ENCODE measurements at places on chromosomes 7 and 10.

- no peak for DNase-seq
These were observed 54.3 kb downstream of the KCNH2 start for GRCh38 chr7:150923802-150924201.

DNA sequence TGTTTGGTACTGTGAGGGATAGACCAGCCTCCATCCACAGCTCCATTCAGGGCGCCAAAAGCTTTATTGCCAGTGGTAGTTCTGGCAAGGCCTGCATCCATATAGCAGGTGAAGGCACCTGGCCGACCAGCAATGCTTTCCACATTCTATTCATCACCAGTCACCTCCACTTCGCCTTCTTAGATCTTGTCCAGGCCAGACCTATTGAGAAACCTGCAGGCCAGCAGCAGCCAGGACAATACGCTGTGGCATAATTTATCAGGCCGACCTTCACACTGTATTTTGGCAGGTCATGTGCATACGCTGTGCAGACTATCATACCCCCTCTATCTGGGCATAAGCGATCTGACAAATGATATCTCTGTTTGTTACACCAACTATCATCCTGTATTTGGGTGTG is 15.2 kb upstream of the KNDC1 start:
- DNase-seq = no peak

DNA sequence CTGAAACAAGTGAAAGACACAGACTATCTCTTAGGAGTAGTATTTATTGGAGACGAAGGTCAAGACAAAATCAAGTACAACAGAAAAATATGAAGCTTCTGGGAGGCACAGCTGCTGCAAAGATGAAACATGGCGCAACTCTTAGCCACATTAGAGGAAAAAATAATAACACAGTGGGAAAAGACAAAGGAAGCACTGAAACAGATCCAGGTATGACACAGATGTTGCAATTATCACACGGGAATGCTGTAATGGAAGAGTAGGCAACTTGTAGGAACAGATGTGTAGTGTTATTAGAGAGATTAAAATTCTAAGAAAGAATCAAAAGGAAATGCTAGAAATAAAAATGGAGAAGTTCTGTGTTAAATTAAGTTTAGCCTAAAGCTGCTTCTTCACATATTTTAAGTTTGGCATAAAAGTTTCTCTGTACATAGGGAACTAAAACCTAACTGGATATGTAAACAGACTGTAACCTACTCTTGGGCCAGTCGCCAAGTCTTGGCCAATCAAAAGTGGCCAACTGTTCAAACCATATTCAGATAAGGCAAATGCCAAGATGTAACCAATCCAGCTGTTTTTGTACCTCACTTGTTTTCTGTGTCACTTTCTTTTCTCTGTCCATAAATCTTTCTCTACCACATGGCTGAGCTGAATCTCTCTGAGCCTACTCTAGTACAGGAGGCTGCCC is 1132.0 kb upstream of the LRRTM3 start:
- DNase-seq = no peak

DNA sequence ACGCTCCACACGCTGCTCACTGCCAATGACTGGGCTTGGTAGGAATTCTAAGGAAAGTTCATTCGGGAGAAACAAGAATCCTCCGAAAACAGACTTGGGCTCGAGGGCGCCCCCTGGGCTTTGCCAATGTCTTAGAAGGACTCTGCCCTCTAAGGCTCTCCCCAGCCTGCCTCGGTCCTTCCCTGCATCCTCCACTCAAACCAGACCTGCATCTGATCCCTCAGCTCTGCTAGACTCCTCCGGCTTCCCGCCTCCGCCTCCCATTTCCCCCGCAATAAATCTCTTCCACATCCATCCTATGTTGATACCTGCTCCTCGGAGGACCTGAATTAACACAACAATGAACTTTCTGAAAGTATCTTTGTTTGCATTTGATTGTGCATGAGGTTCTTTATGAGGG is 177.6 kb downstream of the PLPP4 start:
- no peak for DNase-seq

DNA sequence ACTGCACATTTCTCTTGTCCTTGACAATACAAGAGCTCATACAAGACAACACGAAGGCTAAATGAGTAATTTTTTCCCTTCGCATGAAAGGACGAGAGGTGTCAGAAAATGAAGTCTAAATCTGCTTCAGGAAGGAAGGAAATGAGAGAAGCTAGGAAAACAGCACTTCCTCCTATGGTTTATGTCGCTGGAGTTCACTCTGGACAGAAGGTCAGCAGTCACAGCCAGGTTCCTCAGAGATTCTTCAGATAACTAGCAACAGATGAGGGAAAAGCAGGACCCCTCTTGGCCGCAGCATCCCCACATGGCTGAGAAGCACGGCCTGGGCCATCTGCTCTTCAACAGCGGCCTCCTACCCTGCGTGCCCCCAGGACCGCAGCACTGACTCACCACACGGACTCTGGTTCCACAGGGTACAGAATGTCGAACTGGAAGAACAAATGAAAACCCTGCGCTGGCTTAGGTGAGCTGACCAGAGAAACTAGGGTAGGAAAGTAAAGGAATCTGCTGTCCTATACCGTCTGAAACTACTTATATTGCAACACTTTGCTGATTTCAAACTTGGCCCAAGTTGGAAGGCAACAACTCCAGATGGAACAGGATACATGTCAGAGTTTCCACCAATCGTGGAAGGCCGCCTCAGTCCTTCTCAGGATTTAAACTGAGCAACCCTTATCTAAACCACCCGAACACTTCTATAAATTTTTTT is 26.3 kb downstream of the DNMBP start:
- DNase-seq = no peak

GRCh38 chr7:149881328-149882247 is 7.8 kb downstream of the ATP6V0E2 start:
- DNase-seq = no peak

DNA sequence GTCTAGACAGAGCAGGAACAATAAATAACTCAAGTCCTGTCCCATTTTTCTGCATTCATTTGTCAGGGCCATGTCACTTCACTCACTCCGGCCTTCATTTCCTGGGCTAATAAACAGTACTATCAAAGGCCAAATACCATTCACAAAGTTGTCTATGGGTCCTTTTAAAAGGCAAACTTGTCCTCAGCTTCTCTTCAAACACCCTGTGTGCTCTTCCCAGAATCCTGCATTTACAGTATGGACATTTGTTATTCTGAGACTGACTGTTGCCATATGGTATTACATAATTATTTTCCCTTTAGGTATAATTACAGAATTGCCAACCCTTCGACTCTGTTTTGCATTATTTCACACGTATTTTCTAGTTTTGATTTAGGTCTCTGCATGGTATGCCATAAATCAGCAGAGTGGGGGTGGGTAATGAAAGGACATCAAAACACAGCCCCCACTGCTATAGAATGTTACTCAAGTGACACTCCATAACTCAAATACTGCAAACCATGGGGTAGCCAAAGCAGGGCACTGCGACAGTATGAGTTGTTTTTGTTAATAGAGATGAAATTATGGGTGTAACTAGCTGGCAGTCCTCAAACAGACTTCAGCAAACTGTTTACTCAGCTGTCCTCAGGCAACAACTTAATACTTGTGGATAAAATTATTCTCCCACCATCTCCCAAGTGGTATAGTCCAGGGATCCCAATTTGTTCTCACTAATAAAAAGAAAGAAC is 183.7 kb downstream of the TRIL start:
- no peak for DNase-seq

GRCh38 chr7:111027396-111027795 is 63.5 kb upstream of the LRRN3 start:
- DNase-seq = no peak

DNA sequence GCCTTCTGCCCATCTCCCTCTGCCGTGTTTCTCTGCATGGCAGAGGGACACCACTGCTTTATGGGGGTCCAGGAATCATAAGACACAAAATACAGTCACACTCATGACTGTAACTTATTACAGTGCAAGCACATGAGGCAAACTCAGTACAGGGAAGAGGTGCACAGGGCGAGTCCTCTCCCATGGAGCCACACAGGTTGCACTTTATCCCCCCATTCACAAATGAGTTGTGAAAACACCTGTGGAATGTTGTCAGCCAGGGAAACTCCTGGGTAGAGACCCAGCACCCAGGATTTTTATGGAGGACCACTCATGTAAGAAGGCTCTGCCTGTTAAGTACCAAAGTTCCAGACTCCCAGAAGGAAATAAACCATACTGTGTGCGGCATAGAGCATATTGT is 107.2 kb upstream of the GJD4 start:
- no peak for DNase-seq

- DNase-seq = no peak
These were observed 37.4 kb downstream of the DNAJC9 start for GRCh38 chr10:73209705-73210104.

- DNase-seq = no peak
These were observed 71.7 kb downstream of the AMZ1 start for GRCh38 chr7:2759736-2760097.

- DNase-seq = no peak
These were observed 245.9 kb downstream of the MTERF1 start for GRCh38 chr7:91634485-91635177.

GRCh38 chr10:113992471-113993011 is 51.1 kb upstream of the ADRB1 start:
- no peak for DNase-seq

DNA sequence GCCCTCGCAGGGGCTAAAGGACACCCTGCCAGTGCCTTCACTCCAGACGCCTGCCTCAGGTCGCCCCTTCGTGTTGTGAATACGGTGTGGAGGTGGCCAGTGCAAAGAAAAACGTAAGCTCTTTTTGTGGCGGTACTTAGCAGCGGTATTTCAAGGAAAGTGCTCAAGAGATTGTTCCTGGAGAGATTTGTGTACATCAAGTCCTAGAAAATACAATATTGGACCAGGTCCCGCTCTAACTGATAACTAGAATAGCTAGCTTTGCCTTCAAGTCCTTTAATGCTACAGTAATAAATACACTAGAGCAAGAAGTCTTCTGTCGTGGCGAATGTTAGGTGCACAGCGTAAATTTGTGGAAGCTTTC is 689 bp downstream of the PLCE1 start:
- DNase-seq = no peak

GRCh38 chr7:137583172-137583571 is 239.6 kb upstream of the PTN start:
- no peak for DNase-seq

DNA sequence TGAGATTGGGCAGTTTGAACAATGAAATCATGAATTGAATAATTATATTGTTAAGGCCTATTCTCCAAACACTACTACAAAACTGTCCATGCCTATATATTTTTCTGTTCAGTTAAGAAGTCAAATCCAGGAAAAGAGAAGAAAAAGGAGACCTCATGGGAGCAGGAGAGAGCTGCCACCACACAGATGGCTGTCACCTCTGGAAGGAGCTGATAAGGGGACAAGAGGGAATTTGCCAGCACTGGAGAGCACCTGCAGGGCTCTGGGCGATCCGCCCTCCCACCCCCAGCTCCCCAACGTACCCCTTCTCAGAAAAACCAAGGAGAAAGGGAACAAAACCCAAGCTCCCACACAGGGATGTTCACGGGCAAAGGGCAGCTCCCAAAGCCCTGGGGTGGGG is 227.8 kb downstream of the TNS3 start:
- DNase-seq = no peak

- no peak for DNase-seq
These were observed 131.4 kb upstream of the BTBD16 start for GRCh38 chr10:122139627-122140170.

DNA sequence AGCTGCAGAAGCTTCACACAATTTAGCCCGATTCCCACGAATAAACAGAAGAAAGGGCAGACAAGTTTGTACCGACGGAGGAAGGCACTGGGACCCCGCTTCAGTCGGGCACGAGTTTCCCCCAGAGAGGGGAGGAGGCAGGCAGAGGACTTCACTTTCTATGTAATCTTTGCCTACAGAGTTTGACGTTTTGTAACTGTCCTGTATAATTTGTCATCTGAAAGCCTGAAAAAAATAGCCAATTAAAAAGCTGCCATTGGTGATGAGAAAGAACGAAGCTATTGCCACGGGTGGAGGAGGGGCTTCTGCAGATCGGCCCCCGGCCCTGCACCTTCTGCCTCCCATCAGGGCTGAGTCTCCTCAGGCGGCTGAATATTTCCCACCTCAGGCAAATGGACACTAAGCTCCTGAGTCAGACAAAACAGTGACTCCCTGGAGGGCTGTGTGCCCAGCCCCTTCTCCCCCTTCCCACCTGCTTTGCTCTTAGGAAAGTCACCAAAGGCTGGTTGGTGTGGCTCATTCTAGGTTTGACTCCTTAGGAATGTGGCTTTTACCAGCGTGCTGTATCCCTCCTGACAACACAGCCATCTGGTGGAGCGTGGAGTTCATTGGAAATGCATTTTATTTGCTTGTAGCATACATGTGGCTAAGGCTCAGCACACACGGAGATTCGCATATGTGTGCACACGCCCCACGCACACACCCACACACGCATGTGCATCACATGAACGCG is 117.4 kb downstream of the VIPR2 start:
- no peak for DNase-seq

- no peak for DNase-seq
These were observed 832.1 kb downstream of the SORCS3 start for GRCh38 chr10:105473170-105473569.

DNA sequence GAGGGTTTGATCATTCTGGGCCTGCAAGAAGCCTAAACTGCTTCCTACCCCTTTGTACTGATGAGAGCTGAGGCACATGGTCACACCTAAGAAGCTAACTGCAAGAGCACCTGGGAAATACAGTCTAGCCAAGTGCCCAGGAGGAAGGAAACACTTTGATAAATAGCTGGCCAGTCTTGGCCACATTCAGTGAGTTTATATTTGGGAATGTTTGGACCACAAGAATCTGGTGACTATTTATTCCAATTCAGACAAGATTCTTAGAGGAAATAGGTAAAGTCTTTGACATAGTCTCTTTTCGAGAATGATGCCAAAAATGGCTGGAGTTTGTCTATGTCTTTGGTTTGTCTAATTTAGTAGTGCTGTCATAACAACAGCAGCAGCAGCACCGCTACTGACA is 213.6 kb downstream of the KIF20B start:
- no peak for DNase-seq

DNA sequence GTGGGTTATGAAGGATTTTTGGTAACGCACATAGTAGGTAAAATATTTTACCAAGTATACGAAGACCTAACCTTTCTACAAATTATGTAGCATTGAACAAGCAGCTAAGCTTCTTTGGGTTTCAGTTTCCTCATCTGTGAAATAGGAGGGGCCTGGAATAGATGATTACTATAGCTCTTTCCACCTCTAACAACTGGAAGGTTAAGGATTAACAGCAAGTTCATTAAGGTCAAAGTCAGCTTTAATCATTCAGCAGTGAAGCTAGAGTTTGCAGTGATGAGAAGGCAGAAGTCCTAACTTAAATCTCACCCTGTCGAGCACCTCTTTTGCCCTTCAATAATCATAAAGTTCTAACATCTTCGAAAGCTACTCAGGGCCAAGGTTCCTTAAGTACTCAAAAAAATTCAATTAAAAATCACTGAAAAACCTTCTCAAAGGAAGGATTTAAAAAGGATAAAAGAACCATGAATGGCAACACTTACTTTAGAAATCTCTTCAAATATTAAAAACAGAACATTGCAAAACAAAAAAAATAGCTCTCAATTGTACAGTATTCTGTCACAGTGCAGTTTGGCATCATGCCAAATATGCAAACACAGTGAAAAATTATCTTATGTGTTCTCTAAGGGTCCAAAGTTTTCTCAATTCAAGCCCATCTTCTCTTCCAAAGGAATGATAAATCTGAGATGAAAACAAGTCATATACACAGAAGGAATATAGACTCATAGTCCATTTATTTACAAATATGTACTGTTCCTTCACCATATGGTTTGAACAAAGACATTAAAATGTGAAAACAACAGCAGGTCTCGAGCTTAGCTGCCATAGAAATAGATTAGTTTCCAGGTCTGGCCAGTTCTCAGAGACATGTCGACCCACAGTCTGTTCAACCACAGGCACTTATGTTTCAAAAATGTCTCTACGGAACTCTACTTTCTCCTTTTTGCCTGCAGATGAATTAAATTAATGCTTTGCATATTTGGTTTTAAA is 152.0 kb upstream of the SLC13A1 start:
- no peak for DNase-seq

All from CD4-positive, alpha-beta T cell treated with Interleukin-4 for 4 hours (primary cell).